Amygdala (tissue), 56 donors: ENCODE measurements at places on chromosomes 4 and X.

DNA sequence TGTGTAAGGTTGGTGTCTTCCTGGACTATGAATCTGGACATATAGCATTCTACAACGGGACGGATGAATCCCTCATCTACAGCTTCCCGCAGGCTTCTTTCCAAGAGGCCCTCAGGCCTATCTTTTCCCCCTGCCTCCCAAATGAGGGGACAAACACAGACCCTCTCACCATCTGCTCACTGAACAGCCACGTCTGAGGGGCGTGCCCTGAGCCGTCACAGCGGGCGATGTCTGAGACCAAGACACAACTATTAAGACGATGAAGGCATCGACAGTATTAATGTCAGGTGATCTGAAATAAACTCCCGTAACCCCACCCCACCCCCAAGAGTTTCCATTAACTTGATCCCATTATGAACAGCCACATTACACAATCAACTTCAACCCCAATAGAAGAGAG is 7.9 kb downstream of the TRIML1 start:
- DNase-seq, result no peak

GRCh38 chrX:145727476-145727875 is 90.2 kb upstream of the SLITRK2 start:
- DNase-seq, result peak; percentile 6

DNA sequence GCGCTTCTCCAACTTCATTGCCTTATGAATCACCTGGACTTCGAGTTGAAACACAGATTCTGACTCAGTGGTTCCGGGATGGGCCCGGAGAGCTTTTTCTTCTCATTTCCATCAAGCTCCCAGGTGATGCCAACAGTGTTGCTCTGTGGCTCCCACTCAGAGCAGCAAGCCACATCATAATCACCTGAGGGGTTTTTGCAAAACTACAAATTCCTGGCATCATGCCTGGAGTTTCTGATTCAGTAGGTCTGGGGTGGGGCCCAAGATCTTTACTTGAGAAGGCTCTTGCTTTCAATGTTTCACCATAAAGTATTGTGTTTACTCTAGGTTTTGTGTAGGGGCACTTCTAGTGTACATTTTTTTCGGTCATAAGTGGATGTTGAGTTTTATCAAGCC is 7.0 kb downstream of the MTM1 start:
- DNase-seq, result no peak

- DNase-seq, result no peak
Measured at GRCh38 chr4:107133965-107134653, 98.0 kb upstream of the DKK2 start.

- no peak for DNase-seq
Measured at GRCh38 chr4:67436742-67437141, 108.6 kb downstream of the CENPC start.

DNA sequence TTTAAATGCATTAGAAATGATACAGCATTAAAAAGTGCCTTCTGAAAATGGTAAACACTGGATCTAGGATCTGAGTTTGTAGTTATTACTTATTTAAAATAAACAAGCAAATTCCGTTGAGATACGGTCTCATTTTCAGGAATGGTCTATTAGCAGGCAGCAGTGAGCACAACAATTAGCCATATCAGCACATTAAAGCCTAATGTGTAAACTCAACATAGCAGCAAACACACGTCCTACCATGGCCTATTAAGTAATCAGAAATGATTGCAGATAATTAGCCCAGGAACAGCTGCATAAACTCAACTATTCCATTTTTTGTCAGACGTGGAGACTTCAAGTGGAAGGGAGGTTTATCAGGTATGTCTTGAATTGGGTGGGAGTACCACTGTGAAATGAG is 61.8 kb downstream of the NEIL3 start:
- no peak for DNase-seq

DNA sequence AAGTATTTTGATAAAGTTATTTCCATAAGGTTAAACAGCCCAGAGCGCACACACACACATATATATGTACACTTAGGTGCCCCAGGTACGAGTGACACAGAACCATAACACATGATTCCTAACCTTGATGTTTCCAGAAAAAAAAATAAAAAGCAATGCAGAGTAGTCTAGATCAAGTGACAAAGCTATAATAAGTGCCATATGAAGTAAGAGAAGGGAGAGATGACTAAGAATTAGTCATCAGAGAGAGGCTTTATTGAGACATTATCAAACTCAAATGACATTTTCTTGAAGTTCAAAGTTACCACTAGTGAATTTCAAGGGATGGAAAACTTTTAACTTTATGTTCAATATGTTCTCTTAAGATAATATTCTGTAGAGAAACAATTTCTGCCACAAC is 215.0 kb downstream of the HTR2C start:
- DNase-seq, result no peak

DNA sequence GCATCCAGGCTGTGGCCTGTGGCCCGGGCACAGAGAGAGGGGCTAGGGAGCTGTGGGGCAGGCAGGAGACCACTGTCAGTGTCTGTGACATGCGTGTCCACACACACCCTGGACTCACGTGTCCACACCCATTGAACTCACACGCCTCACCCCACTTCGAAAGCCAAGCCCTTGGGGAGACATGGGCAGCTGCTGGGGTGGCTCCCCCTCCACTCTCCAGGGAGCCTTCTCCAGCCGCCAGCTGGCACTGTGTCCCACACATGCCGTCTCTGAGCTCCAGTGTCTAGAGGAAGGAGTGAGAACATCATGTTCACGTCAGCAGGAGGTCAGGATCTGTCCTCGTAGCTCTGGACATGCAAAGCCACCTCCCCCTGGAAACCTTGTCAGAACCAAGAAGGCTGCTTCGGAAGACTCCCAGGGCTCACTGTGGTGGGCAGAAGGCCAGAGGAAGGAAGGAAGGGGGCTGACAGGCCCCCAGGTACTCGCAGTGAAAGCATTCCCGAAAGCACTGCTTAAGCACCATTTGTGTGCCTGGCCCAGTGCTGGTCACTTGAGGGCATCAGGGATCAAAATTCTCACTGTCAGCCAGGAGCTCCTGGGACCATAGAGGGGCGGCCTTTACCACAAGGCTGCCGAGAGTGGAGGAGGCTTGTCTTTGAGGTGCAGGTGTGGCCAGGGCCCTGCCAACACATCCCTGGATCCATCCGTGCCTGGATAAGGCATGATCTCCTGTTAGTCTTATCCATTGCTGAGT is 61.4 kb downstream of the HTRA3 start:
- DNase-seq, result no peak
